ENCODE measurements at places on chromosomes 1 and 21.
A peak's percentile ranks its signal among the peaks of the same experiment; 100 is the strongest.

DNA sequence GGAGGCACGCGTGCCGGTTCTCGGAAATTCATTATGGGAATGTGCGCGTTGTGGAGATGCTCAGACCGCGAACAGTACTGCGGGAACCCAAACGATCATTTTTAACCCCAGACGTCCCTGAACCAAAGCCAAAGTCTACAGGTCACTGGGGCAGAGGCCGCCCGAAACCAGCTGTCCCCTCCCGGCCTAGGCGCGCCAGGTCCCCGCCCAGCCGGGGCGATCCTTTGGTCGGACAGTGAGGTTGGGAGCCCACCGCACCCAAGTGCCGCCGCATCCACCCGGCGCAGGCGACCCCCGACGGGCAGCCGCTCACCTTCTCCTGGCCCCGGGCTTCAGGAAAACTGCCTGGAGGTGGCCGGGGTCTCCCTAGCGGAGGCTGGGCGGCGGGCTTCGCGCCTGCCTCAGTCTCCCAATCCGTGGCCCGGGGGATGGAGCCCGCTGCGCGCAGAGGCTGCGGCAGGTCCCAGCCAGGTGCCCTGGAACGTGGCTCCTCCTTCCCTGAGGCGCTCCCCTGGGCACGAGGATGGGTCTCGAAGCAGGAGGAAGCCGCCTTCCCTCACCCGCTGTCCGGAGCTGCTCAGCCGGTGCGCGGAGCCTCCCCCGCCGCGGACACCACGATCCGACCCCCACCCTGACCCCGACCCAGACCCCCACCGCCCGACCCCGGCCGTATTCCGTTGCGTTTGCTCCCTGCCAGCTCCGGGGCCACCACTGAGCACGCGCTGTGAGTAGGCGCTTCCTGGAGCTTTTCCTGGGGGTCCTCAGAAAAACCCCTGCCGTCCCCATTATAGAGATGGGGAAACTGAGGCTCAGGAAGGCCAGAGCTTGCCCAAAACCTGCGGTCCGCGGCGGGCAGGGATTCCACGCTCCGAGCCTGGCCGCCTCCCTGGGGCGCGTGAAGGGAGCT is 8.1 kb upstream of the SLX9 start:
- DNase-seq: no peak

GRCh38 chr21:35438643-35439404 is 389.7 kb upstream of the RUNX1 start:
- DNase-seq: no peak

- DNase-seq: no peak
Observed at GRCh38 chr21:27268290-27268689, 301.4 kb upstream of the ADAMTS5 start.

DNA sequence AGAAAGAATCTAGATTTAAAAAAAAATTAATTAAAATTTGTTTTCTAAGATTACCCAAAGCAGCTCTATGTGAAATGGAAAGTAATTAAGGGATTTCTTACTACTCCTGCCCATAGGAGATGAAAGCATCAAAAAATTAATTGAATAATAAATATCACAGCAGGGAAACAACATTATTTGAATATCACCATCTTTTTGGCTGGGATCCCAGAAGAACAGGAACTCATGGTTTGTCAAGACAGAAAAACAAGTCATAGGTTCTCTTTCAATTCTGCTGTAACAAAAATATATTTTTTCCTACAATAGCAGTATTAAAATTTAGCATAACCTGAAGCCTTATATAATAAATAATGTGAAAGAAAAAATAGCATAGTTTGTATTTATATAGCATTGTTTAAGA is 1713.4 kb downstream of the NCAM2 start:
- DNase-seq: no peak

- no peak for DNase-seq
Observed at GRCh38 chr1:193562121-193562520, 375.7 kb upstream of the B3GALT2 start.

DNA sequence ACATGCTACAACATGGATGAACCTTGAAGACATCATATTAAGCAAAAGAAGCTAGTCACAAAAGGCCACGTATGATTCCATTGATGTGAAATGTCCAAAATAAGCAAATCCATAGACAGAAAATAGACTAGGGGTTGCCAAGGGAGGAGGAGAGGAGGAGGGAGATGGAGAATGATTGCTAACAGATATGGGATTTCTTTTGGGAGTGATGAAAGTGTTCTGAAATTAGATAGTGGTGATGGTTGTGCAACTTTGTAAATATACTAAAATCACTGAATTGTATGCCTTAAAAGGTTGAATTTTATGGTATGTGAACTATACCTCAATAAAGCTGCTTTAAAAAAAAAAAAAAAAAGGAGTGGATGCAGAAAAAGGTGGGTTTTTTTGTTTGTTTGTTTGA is 7.6 kb downstream of the CLSTN1 start:
- DNase-seq: no peak

DNA sequence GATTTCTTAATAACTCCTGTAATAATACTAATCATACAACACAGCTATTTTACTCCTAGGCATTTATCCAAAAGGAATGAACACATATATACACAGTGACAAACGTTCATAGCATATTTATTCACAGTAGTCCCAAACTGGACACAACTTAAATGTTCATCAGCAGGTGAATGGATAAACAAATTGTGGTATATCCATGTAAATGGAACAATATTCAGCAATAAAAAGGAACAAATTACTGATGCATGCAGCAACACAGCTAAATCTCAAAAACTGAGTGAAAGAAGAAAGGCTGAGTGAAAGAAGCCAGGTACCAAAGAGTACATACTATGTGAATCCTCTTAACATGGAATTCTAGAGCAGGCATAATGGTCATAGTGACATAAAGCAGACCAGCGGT is 242.7 kb upstream of the USP24 start:
- DNase-seq: no peak

- peak; percentile 43 for DNase-seq
Observed at GRCh38 chr1:23577056-23578004, 18.0 kb upstream of the ID3 start.

DNA sequence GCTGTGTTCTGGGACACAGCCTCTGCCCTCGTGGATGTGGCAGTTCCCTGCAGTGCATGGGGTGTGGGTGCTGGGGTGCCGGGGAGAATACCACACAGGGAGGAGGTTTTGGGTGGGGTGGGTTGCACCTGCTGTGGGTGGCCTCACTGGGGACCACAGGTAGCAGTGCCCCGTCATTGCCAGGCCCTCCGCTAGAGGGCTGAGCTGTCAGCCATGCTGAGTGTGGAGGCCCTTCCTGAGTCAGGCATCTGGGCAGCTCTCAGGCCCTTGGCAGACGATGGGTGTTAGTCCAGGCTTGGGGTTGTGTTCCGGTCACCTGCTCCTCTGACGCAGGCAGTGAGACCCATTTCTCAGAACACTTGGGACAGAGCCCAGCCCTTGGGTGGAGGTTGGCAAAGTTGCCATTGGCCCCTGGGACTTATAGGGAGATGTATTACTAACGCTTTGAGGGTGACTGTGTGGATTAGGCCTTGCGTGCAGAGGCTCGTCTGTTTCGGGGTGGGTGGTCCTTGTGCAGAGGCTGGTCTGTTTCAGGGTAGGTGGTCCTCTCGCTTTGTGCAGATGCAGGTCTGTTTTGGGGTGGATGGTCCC is 23.9 kb downstream of the PCNT start:
- no peak for DNase-seq

DNA sequence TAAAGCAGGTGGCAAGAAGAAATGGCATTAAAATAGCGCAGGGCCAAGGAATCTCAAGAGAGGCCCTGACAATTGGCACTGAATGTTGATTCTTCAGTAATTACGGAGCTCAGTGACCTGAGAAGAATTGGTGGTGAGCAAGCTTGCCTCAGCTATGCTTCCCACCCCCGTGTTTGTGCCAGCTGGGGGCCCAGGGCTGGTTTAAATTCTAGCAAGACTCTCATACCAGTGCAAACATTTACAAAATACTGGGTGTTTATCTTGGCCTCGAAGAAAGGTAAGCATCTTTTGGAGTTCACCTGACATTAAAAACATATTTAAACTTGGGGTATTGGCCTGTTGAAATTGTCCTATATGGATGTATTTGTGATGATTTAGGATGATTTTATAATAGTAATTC is 296.7 kb upstream of the USP25 start:
- DNase-seq: no peak

- peak; percentile 23 for DNase-seq
Observed at GRCh38 chr1:40153073-40153770, 8.0 kb upstream of the RLF start.

DNA sequence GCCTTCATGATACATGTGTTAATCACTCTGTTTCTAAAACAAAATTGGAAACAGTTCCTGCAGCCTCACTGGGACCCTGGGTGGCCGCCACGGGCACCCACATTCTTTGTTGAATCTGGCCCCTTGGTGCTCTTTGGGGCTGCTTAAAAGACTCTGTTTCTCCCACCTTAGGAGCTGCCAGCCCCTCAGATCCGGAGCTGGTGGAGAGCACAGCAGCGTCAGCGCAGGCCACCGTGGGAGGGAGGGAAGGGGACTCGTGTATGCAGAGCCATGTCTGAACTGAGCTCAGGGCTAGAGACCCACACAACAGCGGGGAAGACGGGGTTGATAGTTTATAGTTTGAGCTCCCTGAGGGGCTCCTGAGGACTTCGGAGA is 121.2 kb downstream of the CNIH3 start:
- DNase-seq: no peak

- no peak for DNase-seq
Observed at GRCh38 chr1:181662606-181663005, 179.3 kb downstream of the CACNA1E start.
